Activated CD8-positive, alpha-beta T cell treated with anti-CD3 and anti-CD28 coated beads for 36 hours (primary cell): ENCODE measurements at places on chromosomes 6 and 20.

DNA sequence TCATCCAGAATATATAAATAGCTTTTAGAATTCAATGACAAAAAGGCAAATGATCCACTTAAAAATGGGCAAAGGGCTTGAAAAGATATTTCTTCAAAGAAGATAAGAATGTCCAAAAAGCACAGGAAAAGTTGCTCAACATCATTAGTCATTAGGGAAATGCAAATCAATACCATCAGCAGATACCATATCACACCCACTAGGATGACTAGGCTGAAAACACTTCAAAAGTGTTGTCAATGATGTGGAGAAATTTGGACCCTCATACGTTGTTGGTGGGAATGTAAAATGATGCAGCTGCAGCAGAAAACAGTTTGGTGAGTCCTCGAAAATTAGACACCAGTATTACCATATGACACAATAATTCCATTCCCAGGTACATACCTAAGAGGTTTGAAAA lies 303.6 kb upstream of the SLC35B3 start:
- DNase-seq, result no peak

GRCh38 chr6:18389479-18389878 lies 2.3 kb downstream of the RNF144B start:
- no peak for DNase-seq

GRCh38 chr6:8633762-8634161 lies 198.4 kb upstream of the SLC35B3 start:
- DNase-seq, result no peak

DNA sequence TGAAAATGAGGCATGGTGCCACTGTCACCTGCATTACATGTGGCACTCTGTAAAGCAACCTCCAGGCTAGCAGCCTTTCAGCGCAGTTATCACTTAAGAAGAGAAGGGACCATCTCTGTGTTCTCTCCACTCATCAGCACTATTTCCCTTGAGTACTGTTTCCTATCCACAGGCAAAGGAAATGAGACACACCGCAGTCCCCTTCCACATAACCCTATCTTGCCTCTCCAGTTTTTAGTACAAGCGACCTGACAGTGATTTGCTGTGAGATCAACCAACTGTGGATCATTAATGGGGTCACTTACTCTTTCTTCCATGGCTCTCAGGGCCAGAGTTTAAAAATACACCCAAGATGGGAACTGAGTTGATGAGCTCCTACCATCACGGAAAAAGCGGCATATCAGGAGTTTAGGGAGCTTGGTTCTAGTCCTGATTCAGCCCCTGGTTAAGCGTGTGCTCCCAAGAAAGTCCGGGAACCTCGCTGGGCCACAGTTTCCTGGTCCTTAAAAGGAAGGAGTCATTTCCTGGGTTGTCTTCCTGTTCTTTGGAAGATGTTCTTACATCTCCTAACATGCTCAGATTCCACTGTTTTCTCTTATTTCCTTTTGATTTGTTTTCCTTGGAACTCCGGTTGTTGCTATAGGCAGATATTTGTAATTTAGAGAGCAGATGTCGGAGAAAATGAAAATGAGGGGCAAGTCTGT lies 27.3 kb downstream of the PRDM1 start:
- DNase-seq, result peak; percentile 22

DNA sequence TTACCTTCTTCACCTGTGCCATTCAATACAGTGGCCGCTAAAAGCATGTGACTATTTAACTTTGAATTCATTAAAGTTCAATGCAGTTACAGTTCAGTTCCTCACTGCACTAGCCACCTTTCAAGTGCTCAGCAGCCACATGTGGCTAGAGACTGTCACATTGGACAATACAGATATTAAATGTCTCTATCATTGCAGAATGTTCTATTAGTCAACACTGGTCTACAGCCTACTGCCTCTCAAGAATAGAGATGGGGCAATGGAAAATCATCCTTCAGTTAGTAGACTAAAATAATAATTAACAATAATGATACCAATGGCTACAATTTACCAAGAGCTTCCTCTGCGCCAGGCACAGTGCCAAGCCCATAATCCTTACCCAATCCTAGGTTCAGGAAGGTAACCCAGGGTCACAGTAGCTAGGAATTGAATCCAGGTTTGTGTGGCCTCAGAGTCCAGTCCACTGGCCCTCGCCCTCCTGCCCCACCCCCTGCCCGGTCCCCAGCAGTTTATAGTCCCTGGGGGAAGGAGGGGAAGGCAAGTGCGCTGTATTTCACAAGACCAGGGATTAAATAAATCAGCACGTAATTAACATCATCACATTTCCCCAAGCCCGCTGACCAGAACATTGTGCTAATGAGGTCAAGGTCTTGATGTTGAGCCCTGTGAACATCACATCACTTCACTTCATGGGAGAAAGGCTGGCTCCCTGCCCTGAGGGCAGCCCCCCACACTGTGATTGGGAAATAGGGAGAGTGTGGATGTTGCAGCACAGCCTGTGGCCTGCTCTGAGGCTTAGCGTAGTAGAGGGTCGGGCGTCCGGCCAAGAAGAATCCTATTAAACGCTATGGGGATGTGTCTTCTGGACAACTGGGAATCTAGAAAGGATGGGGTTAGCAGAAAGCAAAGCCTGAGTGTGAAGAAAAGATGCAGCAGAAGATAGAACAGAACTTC lies 147.2 kb downstream of the VEGFA start:
- DNase-seq, result no peak

GRCh38 chr6:152454003-152454402 lies 183.2 kb downstream of the SYNE1 start:
- no peak for DNase-seq

DNA sequence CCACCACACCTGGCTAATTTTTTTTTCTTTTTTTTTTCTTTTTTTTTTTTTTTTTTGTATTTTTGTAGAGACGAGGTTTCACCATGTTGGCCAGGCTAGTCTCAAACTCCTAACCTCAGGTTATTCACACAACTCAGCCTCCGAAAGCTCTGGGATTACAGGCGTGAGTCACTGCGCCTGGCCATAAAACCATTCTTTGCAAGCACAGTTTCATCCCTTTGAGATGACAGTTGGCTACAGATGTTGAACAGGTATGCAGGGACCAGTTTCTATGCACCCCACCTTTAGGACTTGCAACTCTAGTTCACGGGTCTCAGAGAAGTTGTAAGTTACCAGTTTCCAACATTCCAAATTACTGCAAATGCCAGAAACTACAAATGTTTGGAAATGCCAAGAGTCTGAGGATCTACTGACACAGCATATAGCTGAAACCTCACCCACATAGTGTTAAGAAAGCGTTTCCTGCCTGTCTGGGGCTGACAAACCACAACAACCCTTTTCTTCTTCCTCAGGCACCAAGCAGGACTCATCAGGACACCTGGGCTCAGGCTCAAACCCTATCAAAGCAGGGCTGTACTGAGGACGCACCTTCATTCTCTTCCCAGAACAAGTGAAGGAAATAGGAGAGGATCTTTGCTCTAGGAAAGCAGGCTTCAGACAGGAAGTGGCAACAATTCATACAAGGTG lies 22.9 kb downstream of the ARHGAP18 start:
- DNase-seq, result peak; percentile 65
